ENCODE measurements at places on chromosomes 1 and 21. TPM values are rescaled to one million over a fixed set of nuclear protein-coding genes. Genes with fewer than 3 reads are reported as not detected.

SPRR2E gene
- not detected for total RNA-seq

SMIM1 gene
- 2.1 TPM for total RNA-seq

LORICRIN gene
- not detected for total RNA-seq

OR2L8 gene
- not detected for total RNA-seq

TEKT2 gene
- not detected for total RNA-seq

RYR2 gene
- total RNA-seq = 0.07 TPM

SPRR2A gene
- total RNA-seq = not detected

PDC gene
- not detected for total RNA-seq

Measured in A549 treated with RU486 at 1 μM for 4 hours (cell line).